A549 treated with AZD2906 at 1 μM for 4 hours (cell line): ENCODE measurements at places on chromosomes 3 and 15. TPM values are rescaled to one million over a fixed set of nuclear protein-coding genes. Genes with fewer than 3 reads are reported as not detected.

Gene AHSG
- 0.05 to 0.12 TPM (median 0.06 TPM) in 4 of 5 replicates, not detected in the other for total RNA-seq

Gene ETV5
- total RNA-seq = 24.5 to 29.4 TPM (median 28.4 TPM) in 5 replicates

Gene FOXB1
- total RNA-seq = not detected in 5 replicates

Gene FETUB
- total RNA-seq = 0.08 to 0.34 TPM (median 0.15 TPM) in 5 replicates

Gene ALDH1A2
- 0.11 to 0.18 TPM (median 0.15 TPM) in 3 of 5 replicates, not detected in the others for total RNA-seq

Gene FGF12
- total RNA-seq = 0.48 to 0.71 TPM (median 0.65 TPM) in 5 replicates

Gene KCNMB3
- total RNA-seq = 0.97 to 1.6 TPM (median 1.1 TPM) in 5 replicates

Gene ZNF80
- total RNA-seq = not detected in 5 replicates

Gene ADAMTS7
- total RNA-seq = 5.8 to 9.9 TPM (median 8.8 TPM) in 5 replicates

Gene SLC28A2
- 0.03 to 0.05 TPM in 2 of 5 replicates, not detected in the others for total RNA-seq

Gene THSD4
- 22.9 to 26.2 TPM (median 24.7 TPM) in 5 replicates for total RNA-seq

Gene SLC24A5
- not detected in 5 replicates for total RNA-seq

Gene CAMP
- total RNA-seq = 0.12 to 0.18 TPM in 2 of 5 replicates, not detected in the others

Gene GOLGA6A
- 0.07 to 0.15 TPM (median 0.11 TPM) in 5 replicates for total RNA-seq

Gene CHRFAM7A
- total RNA-seq = 4.4 to 7.5 TPM (median 6.5 TPM) in 5 replicates

Gene RAB6B
- total RNA-seq = 1.4 to 3.1 TPM (median 2.6 TPM) in 5 replicates

Gene STRA6
- total RNA-seq = 50.4 to 82.4 TPM (median 71.8 TPM) in 5 replicates

Gene P3H2
- total RNA-seq = 31.8 to 47.5 TPM (median 39.7 TPM) in 5 replicates

Gene CHRM5
- total RNA-seq = 0.02 to 0.06 TPM (median 0.03 TPM) in 4 of 5 replicates, not detected in the other

Gene ITIH1
- not detected in 5 replicates for total RNA-seq

Gene SSUH2
- total RNA-seq = 0.60 to 1.1 TPM (median 1.0 TPM) in 5 replicates

Gene EIF2B5
- 26.0 to 28.5 TPM (median 26.6 TPM) in 5 replicates for total RNA-seq

Gene NIPA2
- total RNA-seq = 103 to 111 TPM (median 106 TPM) in 5 replicates

Gene STAB1
- total RNA-seq = 0.07 to 0.18 TPM (median 0.16 TPM) in 5 replicates

Gene GCSAM
- total RNA-seq = not detected in 5 replicates

Gene CSPG5
- 0.80 to 1.1 TPM (median 0.95 TPM) in 5 replicates for total RNA-seq

Gene USP13
- 7.7 to 12.5 TPM (median 9.9 TPM) in 5 replicates for total RNA-seq

Gene PAK6
- 0.21 to 0.46 TPM (median 0.29 TPM) in 5 replicates for total RNA-seq

Gene SPINK8
- not detected in 5 replicates for total RNA-seq

Gene CAMK1
- 15.0 to 17.7 TPM (median 16.1 TPM) in 5 replicates for total RNA-seq

Gene LAMB2
- 83.5 to 112 TPM (median 105 TPM) in 5 replicates for total RNA-seq

Gene STXBP5L
- total RNA-seq = not detected in 5 replicates

Gene TM6SF1
- total RNA-seq = 0.09 to 0.13 TPM (median 0.10 TPM) in 4 of 5 replicates, not detected in the other

Gene TEX55
- total RNA-seq = 0.08 TPM in 1 of 5 replicates, not detected in the others

Gene LINGO1
- total RNA-seq = 6.7 to 11.6 TPM (median 9.6 TPM) in 5 replicates

Gene FSD2
- not detected in 5 replicates for total RNA-seq

Gene SNX1
- 71.1 to 80.1 TPM (median 74.8 TPM) in 5 replicates for total RNA-seq

Gene STRIT1
- total RNA-seq = not detected in 5 replicates

Gene GTF2E1
- total RNA-seq = 10.4 to 16.7 TPM (median 12.5 TPM) in 5 replicates

Gene TUBGCP4
- 4.2 to 5.7 TPM (median 5.2 TPM) in 5 replicates for total RNA-seq

Gene CYP1A1
- total RNA-seq = 1.2 to 2.2 TPM (median 1.7 TPM) in 5 replicates

Gene PLCD1
- total RNA-seq = 3.3 to 4.6 TPM (median 4.1 TPM) in 5 replicates

Gene LMAN1L
- total RNA-seq = 0.02 to 0.06 TPM in 2 of 5 replicates, not detected in the others

Gene ACTRT3
- 2.6 to 3.3 TPM (median 3.1 TPM) in 5 replicates for total RNA-seq

Gene GUCA1C
- total RNA-seq = not detected in 5 replicates

Gene RTP1
- not detected in 5 replicates for total RNA-seq

Gene ATP2C1
- 26.4 to 30.6 TPM (median 29.4 TPM) in 5 replicates for total RNA-seq

Gene ACTL6A
- 48.3 to 72.6 TPM (median 50.6 TPM) in 5 replicates for total RNA-seq

Gene DLL4
- 2.0 to 2.9 TPM (median 2.5 TPM) in 5 replicates for total RNA-seq

Gene PRKCD
- 42.3 to 52.5 TPM (median 51.0 TPM) in 5 replicates for total RNA-seq

Gene SLCO2A1
- 0.15 to 0.41 TPM (median 0.22 TPM) in 5 replicates for total RNA-seq

Gene TATDN2
- 29.1 to 36.9 TPM (median 31.7 TPM) in 5 replicates for total RNA-seq

Gene TASOR
- total RNA-seq = 16.0 to 21.8 TPM (median 18.3 TPM) in 5 replicates
